ENCODE measurements at places on chromosomes 2 and 18. TPM values are rescaled to one million over a fixed set of nuclear protein-coding genes. Genes with fewer than 3 reads are reported as not detected.

- DNase-seq, result no peak
These were observed 548.5 kb upstream of the LRRTM4 start for GRCh38 chr2:78070693-78071092.

DNA sequence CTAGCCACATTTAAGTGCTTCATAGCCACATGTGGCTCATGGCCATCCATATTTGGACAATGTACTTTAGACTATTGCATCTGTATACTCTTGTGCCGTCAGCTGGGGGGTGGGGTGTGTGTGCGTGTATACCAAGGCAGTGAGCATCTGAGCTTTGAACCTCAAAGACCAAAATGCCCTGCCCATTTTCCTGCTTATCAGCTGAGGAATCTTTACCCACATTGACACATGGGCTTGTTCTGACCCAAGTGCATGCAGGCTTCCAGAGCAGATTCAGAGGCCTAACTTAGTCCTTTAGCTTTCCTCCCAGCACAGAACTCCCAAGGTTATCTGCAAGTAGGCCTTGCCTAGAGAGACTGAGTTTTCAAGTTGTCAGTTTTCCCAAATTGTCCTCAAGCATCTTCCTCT lies 11.1 kb upstream of the MOCOS start:
- DNase-seq, result no peak

The VWA3B gene
- total RNA-seq, result not detected

DNA sequence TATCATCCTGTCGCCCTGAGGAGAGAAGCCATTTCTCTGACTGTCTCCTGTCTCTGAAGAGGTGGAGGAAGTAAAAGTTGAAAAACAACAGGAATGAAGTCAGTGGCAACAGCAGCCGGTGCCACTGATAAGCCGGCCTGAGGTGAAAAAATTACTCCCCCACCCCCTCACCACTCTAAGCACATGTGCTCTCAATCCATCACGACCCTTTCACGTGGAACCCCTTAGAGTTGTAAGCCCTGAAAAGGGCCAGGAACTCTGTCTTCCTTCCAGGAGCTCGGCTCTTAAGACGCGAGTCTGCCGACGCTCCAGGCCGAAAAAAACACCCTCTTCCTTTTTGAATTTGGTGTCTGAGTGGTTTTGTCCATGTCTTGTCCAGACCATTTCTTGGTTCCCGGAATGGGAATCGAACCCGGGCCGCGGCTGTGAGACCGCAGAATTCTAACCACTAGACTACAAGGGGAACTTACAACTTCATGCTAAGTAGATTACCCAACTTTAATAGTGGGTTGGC lies 40.7 kb upstream of the TRIM43 start:
- DNase-seq, result no peak

GRCh38 chr2:158556124-158556523 lies 99.4 kb downstream of the PKP4 start:
- no peak for DNase-seq
